ENCODE measurements at places on chromosomes 12 and 14.
A peak's percentile ranks its signal among the peaks of the same experiment; 100 is the strongest.

DNA sequence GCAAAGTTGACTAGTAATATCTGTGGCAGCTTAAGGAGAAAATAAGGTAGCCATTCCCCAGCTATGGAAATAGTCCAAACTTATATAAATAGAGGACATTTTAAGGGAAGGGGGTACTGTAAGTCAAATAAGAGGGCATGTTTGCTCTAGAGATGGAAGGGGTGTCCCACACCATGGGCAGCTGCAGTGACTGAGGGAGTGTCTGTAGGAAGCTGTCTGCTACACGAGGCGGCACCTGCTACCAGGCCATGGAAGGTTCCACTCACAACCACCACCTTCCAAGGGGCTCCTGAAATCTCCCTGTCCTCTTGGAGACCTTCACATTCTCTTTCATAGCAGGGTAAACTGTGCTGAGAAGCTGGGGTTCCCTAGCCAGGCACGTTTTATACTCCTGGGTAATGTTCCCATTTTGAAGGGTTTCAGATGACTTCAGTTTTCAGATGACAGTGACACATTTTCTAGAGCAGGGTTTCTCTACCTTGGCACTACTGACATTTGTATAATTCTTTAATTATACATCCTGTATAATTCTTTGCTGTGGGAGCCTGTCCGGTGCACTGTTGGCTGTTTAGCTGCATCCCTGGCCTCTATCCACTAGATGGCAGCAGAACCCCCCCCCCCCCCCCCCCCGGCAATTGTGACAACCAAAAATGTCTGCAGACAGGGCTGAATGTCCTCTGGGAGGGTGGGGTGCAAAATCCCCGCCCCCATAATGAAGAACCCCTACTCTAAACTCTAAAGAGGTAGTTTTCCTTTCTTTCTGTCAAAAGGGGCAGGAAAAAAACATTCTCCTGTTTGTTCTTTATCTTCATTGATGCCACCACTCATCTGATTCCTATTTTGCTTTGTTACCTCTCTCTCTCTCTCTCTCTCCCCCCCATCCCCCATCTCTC lies 11.6 kb upstream of the SMCO2 start:
- peak; percentile 13 for DNase-seq

DNA sequence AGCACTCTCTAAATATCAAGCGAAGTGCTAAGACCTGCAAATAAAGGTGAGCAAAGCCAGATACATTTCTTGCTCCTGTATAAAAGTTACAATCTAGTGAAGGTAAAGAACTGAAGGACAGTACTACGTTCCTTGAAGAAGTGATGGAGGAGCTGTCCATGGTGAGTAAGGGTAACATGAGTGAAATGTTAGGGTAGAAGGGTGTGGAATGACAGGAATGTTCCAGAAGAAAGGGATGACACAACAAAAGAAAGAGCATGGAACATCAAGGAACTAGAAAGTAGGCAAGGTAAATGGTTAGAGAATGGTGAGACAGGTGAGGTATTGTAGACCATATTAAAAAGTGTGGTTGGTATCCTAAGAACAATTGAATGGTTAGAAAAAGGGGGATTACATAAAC lies 272.4 kb downstream of the ACSS3 start:
- no peak for DNase-seq

DNA sequence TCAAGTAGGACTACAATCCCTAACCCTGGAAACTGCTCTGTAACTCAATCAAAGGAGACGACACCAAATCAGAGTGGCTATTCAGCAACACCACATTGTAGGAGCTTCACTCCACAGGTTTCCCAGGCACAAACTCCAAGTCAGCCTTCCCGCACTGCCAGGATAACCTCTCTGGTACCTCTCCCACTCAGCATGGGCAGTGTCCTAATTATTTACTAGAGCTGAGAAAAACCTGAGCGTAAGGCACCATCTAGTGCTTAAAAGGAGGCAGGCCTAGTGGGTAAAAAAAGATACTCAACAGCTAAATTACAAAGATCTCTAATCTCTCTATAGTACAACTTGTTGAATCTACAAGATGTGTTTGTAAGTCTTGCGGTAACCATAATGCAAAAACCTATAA lies 36.1 kb downstream of the PARP11 start:
- DNase-seq: no peak

DNA sequence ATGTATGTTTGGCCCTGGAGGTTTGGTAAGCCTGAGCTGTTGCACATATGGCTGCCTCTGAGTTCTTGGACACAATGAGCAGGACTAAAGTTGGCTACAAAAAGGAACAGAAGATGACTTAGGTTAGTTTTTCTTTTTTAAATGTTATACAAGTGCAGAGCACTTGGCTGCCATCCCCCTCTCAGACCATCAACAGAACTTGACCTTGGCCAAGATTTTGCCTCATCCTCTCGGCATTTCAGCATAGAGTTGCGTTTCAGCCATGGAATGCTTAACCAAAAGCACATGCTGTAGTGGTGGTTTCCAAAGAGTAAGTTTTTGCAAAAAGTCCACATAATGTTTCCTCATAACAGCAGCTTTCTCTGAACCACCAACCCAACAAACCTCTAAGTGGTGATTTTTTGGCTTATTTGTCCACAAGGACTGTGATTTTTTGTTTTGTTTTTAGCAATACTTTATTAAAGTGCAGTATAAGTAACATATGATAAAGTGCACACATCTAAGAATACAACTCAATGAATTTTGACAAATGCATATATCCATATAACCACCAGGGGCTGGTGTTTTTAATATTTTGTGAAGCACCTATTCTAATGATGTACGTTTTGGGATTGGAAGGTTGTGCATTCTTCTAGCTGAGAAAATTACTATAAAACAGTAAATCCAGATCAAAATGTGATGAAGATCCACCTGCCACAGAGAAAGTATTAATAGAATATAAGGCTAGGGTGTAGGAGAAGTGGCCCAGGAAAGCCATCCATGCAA lies 12.1 kb upstream of the GALNT16 start:
- no peak for DNase-seq
